Nucleus accumbens (tissue), 56 donors: ENCODE measurements at places on chromosomes 7 and 10.
A peak's percentile ranks its signal among the peaks of the same experiment; 100 is the strongest.

GRCh38 chr10:131183546-131184045 lies 127.9 kb downstream of the TCERG1L start:
- DNase-seq: no peak

DNA sequence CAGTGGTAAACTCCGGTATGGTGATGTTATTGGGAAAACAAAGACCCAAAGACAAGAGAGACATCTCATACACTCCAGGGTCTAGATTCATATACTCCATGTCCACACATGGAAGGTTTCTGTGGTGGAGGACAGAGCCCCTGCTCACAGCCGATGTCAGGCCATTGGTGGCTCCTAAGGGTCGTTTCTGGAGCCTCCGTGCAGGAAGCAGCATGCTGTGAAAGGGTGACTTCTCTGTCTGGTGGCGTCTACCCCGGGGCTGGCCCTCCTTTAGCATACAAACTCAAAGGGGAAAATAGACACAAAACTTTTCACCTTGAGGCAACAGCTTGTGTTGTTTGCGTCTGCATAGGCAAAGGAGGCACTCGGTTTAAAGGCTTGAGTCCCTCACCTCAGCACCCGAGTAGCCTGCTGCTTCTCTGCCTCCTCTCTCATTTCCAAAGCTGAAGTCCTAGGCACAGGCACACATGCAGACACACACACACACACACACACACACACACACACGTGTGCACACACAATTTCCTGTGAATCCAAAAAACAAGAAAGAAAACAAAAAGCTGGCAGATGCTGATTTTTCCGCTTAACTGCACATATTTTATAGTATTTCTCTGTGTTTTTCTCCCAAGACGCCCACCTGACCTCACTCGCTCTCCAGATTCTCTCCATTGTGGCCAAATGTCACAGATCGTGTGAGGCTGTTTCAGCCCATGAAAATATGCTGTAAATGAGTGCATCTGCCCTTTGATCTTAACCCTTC lies 601.4 kb upstream of the MGMT start:
- no peak for DNase-seq

DNA sequence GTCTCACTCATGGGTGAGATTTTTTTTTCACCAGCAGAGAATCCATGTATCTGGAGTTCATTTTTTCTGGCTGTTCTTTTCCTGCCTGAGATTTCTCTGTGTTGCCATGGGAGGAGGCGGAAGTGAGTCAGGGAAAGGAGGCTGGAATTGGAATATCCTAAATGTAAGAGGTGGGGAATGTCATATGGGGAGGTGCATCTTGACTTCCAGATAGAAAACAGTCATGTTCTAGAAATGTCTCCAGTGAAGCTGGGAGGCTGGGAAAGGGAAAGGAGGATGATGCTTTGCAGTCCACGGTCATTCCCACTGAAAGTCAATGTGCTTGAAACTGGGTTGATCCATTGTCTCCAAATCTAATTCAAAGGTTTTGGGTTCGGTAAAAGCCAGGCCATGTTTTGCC lies 39.7 kb upstream of the HPS1 start:
- no peak for DNase-seq

- no peak for DNase-seq
These were observed 51.2 kb downstream of the KIF5B start for GRCh38 chr10:32005050-32005449.

DNA sequence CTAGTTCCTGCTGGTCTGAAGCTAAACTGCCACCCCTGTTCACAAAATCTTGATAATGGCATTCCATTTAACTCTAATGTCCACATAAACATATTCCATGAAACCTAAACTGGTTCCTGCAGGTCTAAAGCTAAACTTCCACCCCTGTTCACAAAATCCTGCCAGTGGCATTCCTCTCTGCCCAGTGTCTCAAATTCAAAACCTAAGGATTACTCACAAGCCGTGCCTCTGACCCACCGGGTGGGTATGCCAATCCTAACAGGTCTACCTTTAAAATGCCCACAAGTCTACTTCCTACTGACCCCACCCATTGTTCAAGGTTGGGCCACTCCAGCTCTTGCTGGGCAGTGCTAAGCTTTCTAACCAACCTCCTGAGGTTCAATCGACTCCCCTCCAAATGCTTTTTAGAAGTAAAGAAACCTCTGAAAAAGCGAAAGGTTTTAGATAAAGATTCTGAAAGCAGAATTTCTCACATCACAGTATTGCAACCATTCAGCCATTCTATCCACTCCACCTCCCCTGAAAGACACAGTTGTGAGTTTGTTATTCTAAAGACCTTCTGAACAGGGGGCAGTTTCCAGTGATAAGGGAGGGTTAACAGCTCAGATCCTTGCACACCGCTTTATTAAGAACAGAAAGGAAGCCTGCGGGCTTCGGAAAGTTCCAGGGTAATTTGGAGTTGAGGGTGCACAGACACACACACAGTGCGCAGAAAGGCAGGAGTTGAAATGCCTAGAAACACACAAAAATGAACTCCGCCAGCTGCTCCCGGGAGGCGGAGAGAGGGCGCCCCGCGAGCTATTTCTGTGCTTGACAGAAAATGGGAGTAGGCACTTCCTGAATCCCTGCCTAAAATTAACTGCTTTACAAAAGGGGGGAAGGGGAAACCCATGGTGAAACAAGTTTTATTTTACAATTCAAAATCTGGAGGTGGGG lies 87.7 kb downstream of the TNS3 start:
- peak; percentile 25 for DNase-seq

DNA sequence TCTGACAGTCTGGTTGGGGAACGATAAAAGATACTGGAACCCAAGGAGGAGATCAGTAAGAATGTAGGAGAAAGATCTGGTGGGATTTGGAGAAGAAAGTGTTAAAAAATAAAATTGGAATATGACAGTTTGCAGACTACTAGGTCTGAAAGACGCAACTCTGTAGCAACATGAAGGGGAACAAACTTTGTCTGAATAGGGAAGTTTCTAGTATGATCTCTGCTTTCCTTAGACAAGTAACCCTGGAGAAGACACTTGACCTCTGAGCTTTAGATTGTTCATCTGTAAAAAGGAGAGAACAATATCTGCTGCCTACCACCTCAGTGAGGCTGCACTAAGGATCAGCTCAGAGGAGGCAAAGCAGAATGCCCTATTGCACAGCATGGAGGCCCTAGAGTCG lies 3.0 kb upstream of the PRSS1 start:
- no peak for DNase-seq

DNA sequence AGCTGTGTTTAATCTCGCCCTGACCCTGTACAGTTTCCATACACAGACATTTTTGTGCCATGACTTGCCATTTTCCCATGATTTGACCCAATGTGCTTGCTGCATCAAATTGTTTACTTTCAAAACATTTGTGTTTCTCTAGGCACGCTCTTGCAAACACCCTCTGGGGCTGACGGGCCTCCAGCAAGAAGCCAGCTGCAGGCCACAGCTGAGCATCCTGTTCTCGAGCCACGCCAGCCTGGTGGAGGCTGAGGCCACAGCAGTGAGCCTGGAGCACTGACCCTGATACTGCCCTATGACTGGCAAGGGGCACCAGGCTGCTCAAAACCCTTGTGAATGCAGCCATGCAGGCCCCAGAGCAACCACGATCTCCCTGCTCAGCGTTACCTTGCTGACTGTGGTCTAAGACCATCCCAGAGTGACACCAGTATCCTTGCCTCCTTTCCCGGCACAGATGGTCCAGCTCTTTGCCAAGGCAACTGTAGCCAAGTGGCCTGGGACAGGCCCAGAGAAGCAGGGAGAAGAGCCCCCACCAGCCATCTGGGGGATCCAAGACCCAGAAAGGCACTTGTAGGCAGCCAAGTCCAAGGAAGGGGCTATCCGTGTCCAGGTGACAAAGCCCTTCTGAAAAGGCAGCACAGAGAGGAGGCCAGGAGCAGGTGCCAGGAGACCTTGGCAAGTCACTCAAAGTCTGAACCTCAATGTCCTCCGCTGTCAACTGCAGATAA lies 78.5 kb downstream of the OAT start:
- no peak for DNase-seq
